ENCODE measurements at places on chromosomes 11 and 22.

DNA sequence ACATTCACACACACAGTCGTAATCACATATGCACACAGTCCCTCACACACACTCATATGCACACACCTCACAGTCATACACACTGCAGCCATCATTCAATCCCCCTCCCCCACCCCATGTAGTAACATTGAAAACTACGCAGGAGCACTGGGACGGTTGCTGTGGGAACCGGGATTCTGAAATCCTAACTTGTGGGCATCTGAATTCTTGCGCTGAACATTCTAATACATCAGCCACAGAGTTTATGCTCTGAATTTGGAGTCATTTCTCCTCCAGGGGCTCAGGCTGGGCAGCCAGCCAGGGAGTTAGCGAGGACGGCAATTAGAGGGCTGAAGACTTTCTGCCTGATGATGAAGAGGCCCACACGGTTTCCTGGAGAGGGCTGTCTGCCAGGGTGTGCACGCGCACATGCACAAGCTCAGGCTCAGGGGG, 32.7 kb downstream of the CD6 start:
- DNase-seq: no peak

DNA sequence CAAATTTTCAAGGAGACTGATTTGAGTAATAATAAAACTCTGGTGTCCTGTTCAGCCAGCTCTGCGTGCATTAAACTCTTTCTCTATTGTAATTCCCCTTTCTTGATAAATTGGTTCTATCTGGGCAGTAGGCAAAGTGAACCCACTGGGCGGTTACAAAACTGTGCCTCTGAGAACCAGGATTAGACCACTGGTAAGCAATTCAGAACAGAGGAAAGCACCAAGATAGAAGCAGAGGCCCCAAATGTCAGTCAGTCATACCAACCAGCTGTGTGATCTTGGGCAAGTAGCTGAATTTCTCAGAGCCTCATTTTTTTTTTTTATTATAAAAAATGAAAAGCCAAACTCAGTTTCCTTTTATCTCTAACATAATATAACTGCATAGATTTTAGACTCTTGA, 54.9 kb downstream of the TRIM44 start:
- no peak for DNase-seq

DNA sequence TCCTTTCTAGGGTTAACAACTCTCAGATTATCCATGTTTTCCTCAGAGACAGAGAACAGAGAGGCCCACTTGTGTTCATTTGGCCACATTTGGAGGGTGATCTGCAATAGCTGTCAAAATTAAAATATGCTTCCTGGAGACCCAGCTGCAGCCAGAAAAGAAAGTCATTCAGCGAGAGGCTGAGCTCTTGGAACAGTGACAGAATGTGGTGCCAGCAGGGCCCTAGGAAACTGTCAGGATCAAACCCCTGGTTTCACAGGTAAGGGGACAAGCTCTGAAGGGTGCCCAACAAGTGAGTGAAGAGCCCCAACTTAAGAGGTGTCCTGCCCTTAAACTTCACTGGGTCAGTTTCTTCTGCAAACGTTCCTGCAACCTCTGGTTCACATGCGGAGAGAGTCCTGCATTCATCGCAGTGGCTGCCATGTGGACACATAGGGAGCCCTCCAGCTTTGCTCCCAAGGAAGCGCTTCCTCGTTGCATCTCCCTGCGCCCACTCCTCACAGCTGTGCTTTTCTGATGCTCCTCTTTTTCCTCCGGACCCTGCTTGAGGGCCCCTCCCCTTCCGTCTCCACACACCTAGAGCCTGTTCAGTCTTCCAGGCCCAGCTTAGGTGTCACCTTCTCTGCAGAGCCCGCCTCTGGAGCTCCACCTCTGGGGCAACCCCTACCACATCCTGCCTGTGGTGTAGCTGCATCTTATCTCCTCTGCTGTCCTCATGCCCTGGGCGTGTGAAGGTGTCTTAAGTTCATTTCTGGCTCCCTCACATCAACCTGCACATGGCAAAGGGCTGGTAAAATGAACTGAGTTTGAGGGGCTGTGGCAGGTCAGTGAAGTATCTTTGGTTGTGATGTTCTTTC, 3.9 kb downstream of the UCP3 start:
- peak; percentile 71 for DNase-seq

- DNase-seq: no peak
These were observed 26.3 kb downstream of the PRCP start for GRCh38 chr11:82873919-82874333.

DNA sequence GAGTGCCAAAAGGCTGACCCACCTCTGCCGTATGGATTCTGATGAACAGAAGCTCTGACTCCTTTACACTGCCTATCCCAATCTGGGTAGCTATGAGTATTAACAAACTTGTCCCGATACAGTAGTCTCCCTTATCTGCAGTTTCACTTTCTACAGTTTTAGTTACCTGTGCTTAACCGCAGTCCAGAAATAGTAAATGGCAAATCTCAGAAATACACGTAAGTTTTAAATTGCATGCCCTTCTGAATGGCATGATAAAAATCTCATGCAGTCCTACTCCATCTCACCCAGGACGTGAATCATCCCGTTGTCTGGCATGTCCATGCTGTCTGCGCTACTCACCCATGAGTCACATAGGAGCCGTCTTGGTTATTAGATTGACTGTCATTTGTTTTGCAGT, 68.8 kb downstream of the SNX19 start:
- DNase-seq: no peak
